Amniotic epithelial cell (primary cell): ENCODE measurements at places on chromosomes 11 and 22.
A peak's percentile ranks its signal among the peaks of the same experiment; 100 is the strongest.

- no peak for DNase-seq
These were observed 13.2 kb downstream of the CABIN1 start for GRCh38 chr22:24024354-24024753.

GRCh38 chr22:50012211-50013181 is at the start of gene IL17REL:
Gene IL17REL (minus strand): TSS chr22:50012765. CDS start chr22:50012646, 119 bp downstream.
- no peak for DNase-seq

DNA sequence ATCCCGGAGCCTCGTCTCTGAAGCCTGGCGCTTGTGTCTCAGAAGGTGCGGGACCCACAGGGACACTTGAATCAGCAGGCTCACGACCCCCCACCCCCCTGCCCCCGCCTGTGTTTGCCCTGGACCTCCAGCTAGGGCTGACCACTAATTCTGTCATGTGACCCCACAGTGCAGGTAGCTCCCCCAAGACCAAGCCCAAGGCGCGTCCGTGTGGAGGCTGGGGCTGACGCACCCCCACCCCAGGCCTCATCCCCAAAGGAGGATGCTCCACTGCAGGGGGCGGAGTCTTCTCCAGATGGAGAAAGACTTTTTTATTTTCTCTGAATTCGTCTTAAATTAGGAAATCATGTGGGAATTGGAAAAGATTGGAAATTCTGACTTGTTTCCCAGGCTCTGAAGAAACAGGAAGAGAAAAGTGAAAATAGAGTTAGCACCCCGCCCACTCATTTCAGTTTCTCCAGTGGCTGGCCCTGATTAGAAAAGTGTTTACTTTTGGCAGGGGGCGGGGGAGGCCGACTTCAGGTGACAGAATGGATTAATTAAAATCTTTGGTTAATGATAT is 1.0 kb upstream of the RELA start:
- peak; percentile 57 for DNase-seq

DNA sequence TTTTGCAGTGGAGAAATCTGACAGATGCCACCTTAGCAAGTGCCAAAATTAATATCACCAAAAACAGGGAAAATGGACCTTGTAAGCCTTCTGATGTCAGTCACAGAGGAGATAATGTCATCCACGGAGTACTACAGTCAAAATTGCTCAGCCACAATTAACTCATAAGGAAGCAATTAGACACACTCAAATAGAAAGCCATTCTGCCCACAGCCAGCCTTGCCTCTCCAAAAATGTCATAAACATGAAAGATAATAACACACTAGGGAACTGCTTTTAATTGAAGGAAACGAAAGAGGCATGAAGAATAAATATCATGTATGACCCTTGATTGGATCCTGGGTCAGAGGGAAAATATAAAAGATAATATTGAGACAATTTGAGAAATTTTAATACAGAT is 505.6 kb upstream of the API5 start:
- no peak for DNase-seq

DNA sequence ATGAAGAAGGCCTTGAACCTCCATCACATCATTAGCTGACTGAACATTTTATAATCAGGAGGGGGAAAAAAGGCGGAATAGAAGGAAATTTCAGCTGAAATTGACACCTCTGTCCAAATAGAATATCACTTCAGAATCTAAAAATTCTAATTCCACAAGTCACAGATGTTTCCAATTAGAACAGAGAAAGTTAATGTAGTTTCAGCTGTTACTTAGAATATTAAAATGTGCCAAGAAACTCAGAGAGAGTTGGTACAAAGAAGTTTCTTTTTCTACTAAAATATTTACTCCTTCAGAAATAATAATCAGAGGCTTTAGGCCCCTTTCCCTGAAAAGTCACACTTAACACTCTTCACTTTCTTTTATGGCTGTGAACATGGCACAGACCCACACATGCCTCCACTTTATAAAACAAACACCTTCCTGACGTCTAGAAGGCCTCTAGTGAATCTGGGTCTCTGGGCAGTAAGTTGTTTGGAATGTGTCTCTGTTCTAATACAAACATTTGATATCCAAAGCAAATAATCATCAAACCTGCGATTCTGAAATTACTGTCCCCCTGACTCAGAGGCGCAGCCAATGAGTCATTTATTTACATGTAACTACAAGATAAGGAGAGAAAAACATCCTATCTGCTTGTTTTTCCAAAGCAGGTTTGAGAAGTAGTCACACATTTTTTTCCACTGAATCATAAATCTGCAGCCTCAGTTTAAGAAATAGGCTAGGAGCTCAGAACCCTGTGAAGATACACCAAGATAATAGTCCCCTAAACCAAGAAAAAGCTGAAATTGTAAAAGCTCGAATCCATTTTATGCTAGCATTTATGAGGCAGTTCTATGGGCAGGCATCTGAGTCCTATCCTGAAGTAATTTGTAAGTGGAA is 148.4 kb downstream of the ME3 start:
- peak; percentile 97 for DNase-seq

DNA sequence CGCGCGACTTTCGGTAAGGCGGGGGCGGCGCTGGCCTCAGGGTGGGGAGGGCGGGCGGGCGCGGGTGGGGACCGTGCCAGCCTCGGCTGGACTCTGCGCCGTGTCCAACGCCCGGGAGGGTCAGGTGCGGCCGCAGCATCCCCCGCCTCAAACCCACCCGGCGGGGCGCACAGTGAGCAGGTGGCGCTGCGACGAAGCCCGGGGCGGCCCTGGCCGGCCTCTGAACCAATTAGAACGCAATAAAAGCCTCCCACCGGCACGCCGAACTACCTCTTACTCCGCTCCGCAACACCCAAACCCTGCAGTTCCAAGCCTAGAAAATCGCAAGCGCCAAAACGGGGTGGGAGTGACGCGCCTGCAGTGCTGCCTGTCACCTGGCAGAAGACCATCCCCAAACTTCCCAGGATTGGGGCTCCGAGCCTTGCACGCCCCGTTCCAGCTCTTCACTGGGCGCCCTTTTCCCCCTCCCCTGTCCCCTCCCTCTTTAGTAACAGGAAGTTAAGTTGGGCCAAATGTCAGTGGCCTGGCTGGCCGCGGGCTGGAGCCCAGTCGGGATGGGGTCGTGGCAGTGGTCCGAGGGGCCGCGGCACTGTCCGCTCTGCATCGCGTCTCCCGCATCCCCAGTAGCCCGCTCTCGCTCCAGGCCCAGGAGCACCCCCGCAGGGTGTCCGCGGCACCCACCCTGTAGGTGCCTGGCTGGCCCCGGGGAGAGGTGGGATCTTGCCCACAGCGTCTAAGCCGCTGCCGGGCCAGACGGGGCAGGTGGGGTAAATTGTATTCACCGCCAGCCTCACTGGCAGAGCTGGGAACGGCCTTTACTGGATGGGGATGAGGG is 541 bp downstream of the MICAL2 start:
- no peak for DNase-seq

- no peak for DNase-seq
These were observed 282.8 kb downstream of the NTM start for GRCh38 chr11:131653260-131653659.

GRCh38 chr11:129365816-129366215 is 9.8 kb upstream of the BARX2 start:
- no peak for DNase-seq

- DNase-seq, result no peak
These were observed 54.6 kb downstream of the POLD3 start for GRCh38 chr11:74646954-74647353.

DNA sequence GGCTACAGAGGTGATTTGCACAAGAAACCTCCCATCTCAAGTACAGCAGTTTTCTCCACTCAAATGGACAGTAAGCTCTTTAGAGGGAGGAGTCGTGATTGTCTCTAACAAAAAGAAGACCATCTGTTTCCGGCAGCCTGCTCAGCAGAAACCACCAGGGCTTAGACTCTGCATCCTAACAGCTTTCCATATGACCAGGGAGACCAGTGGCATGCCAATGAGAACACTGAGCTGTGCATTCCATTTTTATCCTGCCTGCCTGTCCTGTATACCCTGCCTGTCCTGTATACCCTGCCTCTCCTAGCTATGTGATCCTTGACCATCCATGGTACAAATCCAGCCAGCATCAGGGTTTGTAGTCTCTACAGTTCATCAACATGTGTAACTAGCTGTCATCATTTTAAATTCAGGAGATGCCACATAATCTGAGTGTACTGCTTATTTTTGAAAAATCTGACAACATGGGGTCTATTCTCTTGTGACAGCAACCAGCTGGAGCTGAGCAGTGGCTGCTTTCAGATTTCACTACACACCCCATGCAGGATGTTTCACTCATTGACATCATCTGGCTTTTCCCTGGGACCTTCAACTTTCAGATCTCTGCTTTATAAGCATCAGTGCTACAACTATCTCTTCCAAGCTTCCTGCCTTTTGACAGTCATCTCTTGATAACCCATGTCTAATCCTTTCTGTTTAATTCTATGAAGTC is 50.5 kb upstream of the POU2AF2 start:
- no peak for DNase-seq

DNA sequence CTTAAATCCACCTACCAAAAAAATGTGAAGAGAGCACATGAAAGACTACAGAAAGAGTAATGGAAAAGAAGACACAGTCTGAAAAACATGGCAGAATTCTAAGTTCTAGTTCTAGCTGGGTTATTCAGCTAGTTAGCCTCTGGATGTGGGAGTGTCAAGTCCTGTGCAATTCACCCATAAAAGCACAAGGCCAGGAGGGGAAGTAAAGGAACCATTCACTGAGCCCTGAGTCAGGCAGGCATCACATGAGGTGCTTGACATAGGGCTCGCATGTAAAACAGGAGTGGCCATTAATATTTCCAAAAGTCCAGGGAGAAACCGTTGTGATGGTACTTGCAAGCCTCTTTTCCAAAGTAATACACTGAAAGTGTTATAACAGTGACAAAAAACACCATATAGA is 103.7 kb downstream of the GAB2 start:
- peak; percentile 21 for DNase-seq

DNA sequence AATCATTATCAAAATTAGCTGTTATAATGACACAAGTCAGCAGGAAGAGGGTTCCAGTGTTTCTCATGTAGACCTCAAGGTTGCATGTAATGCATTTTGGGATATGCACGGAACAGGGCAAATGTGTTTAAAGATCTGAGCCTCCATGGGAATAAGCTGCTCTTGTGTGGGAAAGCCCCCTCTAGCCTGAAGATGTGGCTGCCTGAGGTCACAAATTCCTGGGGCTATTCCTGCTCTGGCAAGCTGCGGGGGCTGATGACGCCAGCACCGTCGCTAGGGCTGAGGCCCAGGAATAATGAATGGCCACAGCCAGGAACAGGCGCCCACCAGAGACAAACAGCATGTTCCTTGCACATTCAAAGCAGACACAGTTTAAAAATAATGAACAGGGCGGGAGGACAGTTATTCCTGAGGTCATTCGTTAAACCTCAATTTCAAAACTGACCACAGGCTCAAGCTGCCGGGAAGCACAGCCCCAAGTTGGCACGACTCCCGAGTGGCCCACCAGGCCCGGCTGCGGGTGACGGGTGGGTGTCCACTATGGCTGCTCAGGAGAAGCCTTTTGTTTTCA is 11.7 kb downstream of the OSBPL5 start:
- DNase-seq, result peak; percentile 89

- DNase-seq, result no peak
These were observed 359.9 kb downstream of the ETS1 start for GRCh38 chr11:128227466-128227865.

DNA sequence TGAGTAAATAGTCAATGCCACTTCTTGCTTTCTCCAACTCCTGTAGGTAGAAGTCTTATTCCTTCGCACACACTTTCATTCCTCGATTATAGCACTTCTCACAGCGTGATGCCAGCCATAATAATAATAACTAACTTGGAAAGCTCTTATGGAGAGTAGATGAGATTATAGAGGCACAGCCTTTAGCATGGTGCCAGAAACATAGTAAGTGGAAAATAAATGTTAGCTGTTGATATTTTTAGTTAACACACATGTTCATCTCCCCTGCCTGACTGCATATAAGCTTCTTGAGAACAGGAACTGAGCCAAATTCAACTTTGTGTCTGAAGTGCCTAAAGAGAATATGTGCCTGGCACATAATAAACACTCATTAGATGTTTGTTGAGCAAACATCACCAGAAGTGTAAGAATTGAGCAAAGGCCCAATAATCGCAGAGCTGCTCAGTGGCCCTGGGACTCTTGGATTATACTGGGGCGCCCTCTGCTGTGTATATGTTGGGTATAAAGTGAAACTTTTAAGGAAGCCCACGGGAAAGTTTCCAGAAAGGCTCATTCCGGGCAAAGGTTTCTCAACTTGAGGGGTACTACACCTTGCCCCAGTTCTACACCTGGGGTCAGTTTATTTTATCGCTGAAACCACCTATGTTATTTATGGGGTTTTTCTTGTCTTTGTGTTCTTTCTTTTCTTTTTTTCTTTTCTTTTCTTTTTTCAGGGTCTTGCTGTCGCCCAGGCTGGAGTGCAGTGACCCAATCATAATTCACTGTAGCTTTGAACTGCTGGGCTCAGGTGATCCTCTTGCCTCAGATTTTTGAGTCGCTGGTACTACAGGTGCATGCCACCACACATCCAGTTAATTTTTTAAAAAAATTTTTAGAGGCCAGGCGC is 22.3 kb downstream of the SLN start:
- peak; percentile 51 for DNase-seq

DNA sequence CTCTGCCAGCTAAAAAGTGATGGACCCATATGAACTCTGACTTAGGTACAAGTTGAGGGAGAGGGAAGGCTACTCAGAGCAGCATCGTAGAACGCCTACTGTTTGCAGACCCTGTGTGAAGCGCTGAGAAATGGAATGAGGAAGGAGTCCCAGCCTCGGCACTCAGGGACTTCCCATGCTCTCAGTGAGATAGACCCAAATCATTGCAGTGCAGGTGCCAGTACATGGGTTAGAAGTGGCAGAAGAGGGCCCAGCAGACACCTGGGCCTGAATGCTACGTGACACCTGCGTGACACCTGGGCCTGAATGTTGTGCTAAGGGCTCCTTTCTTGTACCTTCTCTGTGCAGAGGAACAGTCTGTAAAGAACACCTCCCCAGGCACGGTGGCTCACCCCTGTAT is 2.6 kb upstream of the PDGFB start:
- no peak for DNase-seq

DNA sequence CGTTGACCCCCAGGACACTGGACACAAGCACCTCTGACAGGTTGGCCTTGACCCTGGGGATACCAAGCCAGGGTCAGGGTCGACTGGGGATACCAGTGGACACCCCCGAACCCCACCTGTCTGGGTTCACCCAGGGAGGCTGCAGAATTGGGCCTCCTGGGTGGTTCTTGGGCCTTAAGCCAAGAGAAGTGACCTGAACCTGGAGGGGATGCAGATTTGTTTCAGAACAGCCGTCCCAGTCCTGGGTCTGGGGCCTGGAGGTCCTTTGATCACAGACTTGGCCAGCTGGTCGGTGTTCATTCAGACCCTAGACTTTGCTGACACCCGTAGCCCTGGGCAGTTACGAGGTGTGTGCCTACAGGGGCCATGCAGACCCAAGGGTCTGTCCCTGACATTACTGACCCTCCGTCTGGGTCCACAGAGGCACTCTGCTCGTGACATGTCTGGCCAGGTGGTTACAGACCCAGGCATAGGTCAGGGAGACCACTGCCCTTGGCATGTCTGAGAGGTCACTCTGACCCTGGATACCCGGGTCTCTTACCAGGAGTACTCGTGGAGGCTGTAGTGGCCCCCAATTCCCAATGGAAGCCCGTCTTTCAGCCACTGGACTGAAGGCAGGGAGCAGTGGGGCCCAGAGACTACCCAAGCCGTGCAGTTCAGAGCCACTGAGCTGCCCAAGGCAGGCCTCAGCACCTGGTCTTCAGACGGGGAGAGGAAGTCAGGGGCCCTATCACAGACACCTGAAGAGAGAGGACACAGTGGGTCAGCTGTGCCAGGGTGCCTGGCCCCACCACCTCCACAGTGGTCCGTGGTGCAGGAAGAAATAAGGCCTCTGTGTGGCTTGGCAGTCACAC is 6.4 kb downstream of the SIGIRR start:
- no peak for DNase-seq

GRCh38 chr11:27812341-27812740 is 112.1 kb upstream of the BDNF start:
- peak; percentile 48 for DNase-seq

GRCh38 chr11:65498042-65498726 is 661 bp upstream of the MALAT1 start:
- peak; percentile 73 for DNase-seq
